ENCODE measurements at places on chromosomes 5 and 9. TPM values are rescaled to one million over a fixed set of nuclear protein-coding genes. Genes with fewer than 3 reads are reported as not detected.

The CATSPER3 gene
- not detected for total RNA-seq

DNA sequence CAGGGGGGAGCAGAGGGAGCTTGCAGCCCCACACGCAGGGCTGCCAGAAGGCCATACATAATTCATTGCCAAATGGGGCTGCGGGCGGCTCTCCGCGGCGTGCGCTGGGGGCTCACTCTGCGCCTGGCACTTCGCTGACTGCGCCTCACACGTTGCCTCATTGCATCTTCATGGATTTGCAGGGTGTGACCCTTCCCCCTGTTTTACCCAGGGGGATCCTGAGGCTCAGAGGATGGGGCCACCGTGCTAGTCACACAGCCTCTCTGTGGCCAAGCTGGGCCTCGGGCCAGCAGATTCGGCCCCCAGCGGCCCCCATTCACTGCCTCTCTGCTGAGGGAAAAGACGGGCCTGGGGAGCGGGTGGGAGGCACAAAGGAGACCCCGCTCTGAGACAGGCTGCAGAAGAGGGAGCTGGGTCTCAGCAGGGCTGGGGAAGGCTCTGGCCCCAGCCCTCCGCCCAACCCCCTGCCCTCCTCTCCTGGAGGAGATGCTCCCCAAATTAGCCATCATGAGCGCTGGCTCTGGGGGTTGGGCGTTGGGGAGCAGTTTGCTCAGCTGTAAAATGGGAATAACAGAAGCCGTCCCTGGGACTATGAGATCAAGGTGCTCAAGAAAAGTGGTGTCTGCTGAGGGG is 115.5 kb downstream of the C9orf50 start:
- DNase-seq, result no peak

GRCh38 chr5:9544056-9544455 is 1.8 kb downstream of the SEMA5A start:
- DNase-seq, result no peak

DNA sequence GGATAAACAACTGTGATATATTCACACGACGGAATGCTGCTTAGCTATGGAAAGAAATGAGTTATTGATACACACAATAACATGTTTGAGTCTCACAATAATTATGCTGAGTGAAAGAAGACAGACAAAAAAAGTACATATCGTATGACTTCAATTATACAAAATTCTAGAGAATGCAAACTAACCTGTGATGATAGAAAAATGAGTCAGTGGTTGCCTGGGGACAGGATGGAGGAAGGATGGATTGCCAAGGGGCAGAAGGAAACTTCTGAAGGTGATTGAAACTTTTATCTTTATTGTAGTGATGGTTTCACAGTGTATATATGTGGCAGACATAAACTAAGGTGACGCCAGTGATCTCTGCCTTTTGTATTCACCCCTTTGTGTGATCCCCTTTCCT is 7.5 kb upstream of the CARTPT start:
- DNase-seq, result no peak

- no peak for DNase-seq
Measured at GRCh38 chr5:124801551-124801950, 55.1 kb upstream of the ZNF608 start.

DNA sequence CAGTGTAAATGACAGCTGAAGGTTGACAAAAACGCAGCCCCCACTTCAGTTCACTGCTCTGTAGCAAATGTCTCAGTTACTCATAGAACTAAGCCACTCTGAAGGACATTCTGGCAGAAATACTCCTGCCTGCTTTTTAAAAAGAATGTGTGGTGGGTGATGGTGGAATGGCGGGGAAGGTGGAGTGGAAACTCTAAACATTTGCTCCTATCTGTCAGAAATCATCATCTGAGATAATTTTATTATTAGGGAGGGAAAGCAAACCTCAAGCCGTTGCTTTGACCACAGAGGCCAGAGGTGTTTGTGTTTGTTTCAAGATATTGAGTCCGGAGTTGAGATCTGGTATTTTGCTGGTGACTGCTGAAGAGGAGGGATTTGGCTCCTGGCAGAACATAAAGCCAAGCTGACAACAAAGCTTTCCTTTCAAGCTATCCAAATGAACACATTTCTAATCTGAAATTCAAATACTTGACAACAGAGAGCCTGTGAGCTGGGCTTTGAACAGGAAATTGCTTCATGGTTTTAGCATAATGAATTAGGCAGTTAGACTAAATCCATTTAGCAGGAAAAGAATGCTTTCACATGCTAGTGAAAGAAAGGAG is 362.7 kb downstream of the CSNK1G3 start:
- DNase-seq, result no peak

GRCh38 chr5:35971878-35972210 is 19.3 kb downstream of the UGT3A1 start:
- DNase-seq, result no peak

Data from thyroid gland (tissue), 4 donors.